NCI-H69 (cell line): ENCODE measurements at places on chromosomes 13 and 19.

DNA sequence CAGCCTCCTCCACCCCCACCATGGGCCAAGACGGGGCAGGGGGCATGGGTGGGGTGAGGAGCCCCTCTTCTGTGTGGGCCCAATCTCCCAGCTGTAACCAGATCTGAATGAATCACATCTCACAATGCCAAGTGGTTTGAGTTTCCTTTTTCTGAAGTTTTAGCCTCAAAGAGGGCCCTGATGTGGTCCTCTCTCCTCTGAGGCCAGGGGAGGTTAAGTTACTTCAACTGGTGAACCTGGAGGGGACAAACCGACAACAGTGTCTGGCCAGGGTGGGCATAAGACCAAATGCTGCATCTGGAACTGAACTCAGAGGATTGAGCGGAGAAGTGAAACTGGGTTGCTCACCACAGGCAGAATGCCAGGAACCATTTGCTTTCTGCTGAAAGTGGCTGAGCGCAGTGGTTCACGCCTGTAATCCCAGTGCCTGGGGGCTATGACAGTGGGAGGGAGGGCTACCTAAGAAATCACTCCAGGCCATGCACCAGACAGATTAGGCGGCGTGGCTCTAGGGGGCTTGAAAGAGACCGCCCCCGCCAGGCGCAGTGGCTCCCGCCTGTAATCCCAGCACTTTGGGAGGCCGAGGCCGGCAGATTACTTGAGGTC, 15.4 kb upstream of the IRGC start:
- DNase-seq = no peak

GRCh38 chr19:14575428-14575980, 3.6 kb upstream of the NDUFB7 start:
- no peak for DNase-seq

DNA sequence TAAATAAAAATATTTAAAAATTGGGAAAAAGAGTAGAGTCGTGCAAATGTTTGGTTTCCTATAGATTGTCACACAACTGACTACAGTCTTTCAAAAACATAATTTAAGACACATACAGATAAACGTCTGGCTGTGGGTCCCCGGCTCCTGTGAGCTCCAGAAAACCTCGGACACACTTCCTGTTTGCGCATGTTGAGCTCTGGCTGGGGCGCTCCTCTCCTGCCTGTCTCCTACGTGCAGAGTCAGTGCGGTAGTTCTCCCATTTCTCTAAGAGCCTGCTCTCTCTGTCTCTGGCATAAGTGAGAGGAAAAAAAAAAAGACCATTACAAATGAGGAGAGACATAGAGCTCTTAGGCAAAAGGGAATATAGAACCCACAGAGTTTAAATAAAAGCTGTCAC, 128.2 kb upstream of the OBI1 start:
- peak; percentile 9 for DNase-seq

- no peak for DNase-seq
Observed at GRCh38 chr19:33488826-33489225, 32.8 kb downstream of the PEPD start.

DNA sequence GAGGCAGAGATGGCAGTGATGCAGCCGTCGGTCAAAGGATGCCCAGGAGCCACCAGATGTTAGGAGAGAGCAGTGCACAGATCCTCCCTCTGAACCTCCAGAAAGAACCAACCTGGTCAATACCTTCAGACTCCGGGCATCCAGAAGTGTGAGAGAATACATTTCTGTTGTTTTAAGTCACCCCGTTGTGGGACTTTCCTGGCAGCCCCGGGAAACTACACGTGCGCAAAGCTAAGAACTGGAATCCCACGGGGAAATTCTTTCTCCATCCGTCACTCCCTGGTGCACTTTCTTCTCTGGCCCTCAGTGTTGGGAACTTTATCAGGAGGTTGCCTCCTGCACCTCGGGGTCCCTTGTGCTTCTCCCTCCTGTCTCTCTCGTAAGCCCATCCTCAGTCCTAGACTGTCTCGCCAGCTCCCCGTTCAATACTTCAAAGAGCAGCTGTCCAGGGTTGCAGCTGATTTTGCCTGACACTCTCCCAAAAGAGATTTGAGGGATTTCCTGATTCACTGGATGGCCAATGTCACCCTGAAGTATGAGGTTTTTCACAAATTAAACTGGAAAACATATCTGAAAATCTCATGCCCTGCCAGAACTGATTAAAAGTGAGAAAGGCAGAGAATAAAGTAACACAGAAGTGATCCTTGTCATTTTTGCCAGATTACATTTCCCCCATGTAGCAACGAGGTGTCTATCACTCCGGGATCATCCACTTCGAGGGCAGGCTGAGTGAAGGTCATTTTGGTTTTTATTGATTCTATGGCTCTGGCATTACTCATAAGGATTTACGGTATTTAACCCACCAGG, 136.8 kb downstream of the DCT start:
- no peak for DNase-seq

DNA sequence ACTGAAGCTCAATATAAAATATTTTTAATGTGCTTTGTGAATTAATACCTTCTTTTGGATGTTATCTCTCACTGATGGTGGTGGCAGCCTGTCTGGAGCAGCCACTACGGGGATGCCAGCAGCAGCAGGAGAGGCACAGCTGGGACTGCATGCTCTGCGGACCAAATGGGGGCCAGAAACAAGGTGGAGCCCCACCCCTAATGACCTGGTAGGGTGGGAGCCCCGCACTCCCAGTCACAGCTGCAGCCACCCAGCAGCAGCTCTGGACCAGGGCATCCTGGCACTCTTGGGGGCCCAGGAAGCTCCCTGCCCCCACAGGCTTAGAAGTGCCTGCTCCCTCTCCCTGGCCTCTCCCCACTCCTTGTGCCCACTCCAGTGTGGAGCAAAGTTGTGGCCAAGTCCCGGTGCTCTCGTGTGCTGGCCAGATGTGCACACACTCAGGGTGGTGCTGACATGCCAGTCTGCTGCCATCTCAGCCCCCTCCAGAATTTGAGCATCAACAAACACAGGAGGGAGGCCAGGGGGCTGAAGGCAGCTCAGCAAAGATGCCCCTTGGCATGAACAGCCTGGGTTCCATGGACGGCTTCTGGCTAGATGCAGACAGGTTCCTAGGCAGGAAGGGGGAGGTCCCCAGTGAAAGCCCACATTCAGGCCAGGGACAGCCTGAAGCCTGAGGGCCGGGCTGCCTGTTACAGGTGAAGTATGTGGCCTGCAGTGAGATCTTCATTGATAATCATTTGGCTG, 696.7 kb upstream of the SLITRK5 start:
- no peak for DNase-seq

DNA sequence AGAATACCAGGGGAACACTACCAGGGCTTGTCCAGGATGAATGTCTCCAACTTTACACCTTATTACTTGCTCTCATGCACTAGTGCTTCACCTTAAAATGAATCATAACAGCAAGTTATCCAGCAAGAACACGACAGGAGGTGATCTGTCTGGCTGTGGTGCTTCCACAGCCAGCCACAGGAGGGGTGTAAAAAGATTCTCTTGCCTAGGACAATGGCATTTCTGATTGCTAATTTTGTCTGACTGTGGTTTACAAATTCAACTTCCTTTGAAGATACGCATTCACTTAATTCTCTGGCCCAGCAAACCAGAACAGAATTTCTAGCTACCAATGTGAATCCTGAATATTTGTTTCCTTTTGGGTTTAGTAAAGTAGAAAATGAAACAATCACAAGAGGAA, 23.1 kb upstream of the COG3 start:
- no peak for DNase-seq

DNA sequence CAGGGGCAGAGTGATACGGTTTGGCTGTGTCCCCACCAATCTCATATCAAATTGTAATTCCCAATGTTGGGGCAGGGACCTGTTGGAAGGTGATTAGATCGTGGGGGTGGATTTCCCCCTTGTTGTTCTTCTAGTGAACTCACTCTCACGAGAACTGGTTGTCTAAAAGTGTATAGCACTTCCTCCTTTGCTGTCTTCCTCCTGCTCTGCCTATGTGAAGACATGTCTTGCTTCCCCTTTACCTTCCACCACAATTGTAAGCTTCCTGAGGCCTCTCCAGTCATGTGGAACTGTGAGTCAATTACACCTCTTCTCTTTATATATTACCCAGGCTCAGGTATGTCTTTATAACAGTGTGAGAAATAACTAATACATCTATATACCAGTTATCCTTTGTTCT, 706.4 kb upstream of the KLHL1 start:
- DNase-seq = no peak

DNA sequence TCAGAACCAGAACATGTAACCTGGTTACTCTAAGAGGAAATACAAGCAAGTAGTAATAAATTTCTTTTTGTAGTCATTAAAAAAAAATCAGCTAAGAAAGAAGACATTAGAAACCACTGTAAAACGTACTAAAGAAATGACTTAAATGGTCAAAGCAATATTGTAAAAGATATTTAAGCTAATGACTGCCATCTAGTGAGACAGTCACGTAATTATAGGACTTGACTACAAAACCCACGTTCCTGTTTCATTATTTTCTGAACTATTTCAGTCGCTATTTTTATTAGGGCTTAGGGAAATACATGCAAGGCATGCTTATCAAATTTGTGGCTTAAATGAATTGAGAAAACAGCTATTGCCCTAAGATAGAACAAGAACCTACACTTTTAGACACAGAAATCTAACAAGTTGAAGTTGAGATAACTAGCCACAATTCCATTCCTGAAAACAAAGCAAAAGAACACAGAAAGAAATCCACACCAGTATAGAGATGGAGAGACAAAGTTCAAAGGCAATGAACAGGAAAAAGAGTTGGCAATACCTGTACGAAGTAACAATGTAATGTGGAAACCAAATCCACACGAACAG, 17.9 kb downstream of the ALG5 start:
- peak; percentile 50 for DNase-seq

- DNase-seq = no peak
Observed at GRCh38 chr19:41863209-41863931, 3.3 kb downstream of the RPS19 start.

DNA sequence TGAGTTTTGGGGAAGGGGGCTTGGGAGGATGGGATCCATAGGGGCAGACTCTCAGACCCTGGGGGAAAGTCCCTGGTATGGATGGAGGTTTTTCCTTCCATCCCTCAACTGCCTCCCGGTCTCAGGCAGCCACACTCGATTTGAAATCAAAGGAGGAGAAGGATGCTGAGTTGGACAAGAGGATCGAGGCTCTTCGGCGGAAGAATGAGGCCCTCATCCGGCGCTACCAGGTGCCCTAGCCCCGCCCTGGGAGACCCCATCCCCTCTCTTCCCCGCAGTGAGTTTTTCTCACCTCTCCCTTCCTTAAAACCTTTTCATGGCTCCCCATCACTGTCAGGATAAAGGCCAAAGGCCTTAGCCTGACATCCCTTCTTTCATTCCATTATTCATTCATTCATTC, 2.1 kb downstream of the CCDC9 start:
- DNase-seq = no peak

DNA sequence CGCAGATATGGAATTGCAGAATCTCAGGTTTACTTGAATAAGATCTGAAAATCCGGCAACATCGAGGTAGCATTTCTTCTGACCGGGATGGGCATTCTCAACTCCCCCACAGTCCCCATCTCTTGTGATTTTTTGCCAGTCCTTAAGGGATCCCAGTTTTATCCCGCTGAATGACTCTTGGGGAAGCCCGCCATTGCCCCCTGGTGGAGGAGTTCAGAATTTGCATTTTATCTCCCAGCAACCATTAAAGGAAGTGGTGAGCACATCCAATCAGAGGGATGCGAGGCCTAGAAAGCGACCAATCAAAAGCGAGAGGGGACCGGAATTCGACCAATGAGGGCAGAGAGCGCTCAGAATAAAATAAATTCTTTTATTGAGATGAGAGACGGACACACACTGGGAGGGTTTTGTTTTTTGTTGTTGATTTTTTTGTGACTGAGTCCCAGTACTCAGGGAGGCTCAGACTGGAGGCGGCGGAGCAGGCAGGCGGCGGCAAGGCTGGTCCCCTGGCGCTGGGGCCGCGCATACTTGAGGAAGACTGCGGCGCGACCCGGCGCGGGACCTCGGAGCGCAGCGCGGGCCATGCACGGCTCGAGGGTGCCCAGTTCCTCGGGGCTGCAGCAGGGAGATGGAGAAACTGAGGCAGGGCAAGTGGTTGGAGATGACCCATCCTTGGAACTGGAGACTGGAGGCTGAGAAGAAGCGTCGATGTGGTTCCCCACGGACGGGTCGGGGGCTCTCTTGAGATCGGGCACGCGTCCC, 3.9 kb upstream of the TTC9B start:
- DNase-seq = peak; percentile 91

- no peak for DNase-seq
Observed at GRCh38 chr19:43678512-43679261, 8.7 kb upstream of the PLAUR start.

- no peak for DNase-seq
Observed at GRCh38 chr13:45482571-45483173, 17.9 kb downstream of the COG3 start.

GRCh38 chr19:17733127-17733526, 13.8 kb downstream of the MAP1S start:
- DNase-seq = no peak

GRCh38 chr19:9883231-9883758, 48.2 kb downstream of the PIN1 start:
- DNase-seq = peak; percentile 65

DNA sequence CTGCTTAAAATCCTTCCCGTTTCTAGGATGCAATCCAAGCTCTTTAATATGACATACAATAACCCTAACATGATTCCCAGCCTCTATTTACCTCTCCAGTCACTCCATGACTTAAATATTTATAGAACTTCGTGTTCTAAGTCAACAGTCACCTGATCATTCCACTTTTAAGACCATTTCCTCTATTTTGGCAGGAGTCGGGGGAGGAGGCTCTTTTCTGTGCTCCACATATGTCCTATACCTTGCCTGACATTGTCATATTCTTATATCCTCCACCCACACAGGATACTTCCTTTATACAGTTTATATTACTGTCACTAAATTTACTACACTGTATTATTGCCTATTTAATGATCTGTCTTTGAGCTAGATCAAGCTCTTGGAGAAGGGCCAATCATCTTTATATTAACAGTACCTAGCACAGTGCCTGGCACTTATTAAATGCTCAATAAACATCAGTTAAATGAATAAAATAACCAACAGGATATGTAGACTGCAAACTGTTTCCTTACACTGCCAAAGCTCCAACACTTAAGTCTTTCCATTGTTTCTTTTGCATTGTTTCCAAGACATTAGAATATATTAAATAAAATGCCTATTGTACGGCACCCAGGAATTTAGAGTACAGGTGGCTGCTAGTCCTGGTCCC, 2.7 kb downstream of the ARGLU1 start:
- DNase-seq = no peak

DNA sequence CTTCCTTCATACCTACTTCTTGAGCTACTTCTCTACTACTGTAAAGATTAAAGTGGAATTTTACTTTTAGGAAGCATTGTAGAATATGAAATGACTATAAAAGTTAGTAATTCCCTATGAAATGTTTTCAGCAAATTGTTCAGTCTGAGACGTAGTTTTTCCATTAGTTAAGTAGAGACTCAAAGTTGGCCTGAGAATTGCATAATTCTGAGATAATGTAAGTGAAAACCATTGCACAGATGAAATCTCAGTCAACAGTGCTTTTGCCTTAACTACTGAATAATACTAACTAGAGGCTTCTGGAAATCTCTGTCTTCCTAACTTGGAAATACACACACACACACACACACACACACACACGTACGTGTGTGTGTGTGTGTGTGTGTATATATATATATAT, 125.9 kb downstream of the FGF14 start:
- DNase-seq = no peak

GRCh38 chr13:24511816-24512196, 772 bp downstream of the PARP4 start:
- DNase-seq = no peak

- peak; percentile 73 for DNase-seq
Observed at GRCh38 chr19:38666663-38667511, 19.4 kb downstream of the ACTN4 start.

GRCh38 chr19:18591735-18592385, 3.3 kb downstream of the REX1BD start:
- DNase-seq = no peak
